ENCODE measurements at places on chromosomes 6 and 20. TPM values are rescaled to one million over a fixed set of nuclear protein-coding genes. Genes with fewer than 3 reads are reported as not detected.

GRCh38 chr6:152026291-152026690 is 218.8 kb downstream of the ESR1 start:
- no peak for DNase-seq

DNA sequence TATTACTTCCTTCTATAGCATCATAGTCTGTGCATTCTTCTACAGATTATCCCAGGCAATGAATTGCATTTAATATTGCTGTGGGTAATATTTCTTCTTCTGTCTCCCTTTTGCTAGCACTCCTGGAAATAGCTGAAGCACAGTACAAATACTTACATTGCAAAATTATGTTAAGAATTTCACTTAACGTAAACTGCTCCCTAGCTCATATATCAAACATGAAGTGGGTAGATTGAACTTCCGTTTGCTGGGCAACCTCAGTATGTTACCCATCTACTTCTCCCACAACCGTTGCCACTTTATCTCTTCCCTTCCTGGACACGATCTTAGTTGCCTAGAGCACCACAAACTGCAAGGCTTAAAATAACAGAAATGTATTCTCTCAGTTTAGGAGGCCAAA is 963.3 kb downstream of the KIF16B start:
- DNase-seq, result no peak

B3GAT2 gene
- total RNA-seq, result 0.03 TPM

LY6G6F gene
- total RNA-seq, result not detected

DNA sequence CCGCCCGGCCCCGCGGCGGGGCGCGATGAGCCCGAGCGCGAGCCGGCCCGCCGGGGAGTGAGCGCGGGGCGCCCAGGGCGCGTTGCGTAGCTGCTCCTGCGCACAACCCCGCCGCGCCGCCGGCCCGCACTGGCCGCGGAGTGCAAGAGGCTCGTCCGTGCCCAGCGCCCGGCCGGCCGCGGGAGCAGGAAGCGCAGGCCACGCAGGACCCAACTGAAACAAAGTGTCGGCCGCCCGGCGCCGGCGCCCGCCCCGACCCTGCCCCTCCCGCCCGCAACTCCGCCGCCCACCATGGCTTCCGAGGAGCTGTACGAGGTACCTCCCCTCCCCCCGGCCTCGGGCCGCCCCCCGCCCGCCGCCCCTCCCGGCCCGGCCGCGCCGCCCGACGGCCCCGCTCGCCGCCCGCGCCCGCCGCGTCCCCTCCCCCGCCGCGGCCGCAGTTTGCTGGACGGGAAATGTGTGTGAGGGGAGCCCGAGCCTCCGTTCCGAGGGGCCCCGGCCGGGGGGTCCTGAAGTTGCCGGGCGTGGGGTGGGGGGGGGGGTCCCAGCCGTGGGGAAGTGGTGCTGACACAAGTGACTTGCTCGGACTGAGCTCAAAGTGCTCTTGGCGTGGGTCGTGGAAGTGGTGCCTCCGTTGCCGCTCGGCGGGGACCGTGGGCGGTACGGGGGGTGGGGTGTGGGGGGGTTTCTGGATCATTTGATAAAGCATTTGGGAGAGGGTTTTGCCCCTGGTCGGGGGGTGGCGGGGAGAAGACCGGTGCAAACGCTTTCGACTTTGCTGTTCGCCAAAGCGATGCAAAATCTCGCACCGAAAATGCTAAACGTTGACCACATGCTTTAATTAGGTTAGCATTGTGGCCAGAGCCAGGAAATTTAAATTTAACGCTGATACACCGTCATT is 539 bp downstream of the CDYL start:
- no peak for DNase-seq

DNA sequence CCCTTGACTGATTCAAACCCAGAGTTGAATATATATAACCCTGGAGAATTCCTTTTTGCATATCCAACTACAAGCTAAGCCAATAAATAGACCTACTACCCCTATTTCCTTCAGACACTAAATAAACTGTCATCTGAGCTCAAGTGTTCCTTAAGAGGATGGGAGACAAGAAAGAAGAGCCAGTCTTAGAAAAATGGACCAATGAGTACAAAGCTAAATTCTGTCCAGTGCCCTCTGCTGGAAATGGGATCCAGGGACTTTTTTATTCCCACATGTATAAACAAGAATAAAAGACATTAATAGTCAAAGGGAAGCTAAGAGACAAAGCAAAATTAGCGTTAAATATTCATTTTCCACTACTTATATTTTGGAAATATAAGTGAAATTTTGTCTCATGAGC is 4.8 kb downstream of the PPP1R10 start:
- no peak for DNase-seq

SIRPG gene
- total RNA-seq, result 4.0 TPM

GRCh38 chr6:24667378-24667803 is 514 bp downstream of the ACOT13 start:
- DNase-seq, result no peak

- no peak for DNase-seq
These were observed 193.8 kb downstream of the PLCB4 start for GRCh38 chr20:9262653-9263194.

XKR7 gene
- not detected for total RNA-seq

C6orf58 gene
- total RNA-seq, result not detected

ZKSCAN8 gene
- 16.1 TPM for total RNA-seq

DNA sequence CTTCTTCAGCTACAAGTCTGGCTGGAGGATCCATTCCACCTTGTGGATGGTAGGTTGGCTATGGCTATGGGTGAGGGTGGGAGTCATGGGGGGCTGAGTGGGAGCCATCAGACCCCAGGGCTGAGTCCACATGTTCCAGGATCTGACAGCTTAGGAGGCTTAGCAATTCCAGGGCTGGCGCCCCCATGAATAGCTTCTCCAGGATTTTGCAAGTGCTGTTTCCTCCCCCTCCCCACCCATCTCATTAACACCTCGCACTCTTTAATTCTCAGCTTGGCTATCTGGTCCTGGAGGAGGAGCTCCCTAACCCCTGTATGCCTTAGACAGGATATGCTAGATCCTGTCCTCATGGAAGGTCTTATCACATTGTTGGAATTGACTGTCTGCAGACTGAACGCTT is 39.0 kb upstream of the ANGPT4 start:
- no peak for DNase-seq

DNA sequence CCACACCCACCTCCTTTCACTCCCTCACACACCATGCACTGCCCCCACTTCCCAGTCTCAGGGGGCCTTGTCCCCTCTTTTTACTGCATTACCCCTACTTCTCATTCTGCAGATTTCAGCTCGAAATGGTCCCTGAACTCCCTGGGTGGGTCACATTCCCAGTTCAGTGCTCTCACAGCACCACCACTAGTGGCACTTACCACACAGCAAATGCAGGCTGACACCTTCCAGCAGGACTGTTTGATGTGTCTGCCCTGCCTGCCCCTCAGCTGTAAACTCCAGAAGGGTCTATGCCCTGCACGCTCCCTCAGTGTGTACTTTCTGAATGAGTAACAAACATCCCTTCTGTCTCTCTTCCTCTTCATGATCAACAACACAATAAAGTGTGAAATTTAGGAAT is 4.0 kb downstream of the DYNLT1 start:
- DNase-seq, result no peak

- DNase-seq, result no peak
These were observed 379.2 kb upstream of the SLC35B3 start for GRCh38 chr6:8814440-8815000.

All from GM12878 (cell line).